Occipital lobe (tissue), 3 donors: ENCODE measurements at places on chromosomes 16 and 17. TPM values are rescaled to one million over a fixed set of nuclear protein-coding genes. Genes with fewer than 3 reads are reported as not detected.

GRCh38 chr17:33901085-33901484 is 354.0 kb upstream of the CCL2 start:
- DNase-seq: no peak

DNA sequence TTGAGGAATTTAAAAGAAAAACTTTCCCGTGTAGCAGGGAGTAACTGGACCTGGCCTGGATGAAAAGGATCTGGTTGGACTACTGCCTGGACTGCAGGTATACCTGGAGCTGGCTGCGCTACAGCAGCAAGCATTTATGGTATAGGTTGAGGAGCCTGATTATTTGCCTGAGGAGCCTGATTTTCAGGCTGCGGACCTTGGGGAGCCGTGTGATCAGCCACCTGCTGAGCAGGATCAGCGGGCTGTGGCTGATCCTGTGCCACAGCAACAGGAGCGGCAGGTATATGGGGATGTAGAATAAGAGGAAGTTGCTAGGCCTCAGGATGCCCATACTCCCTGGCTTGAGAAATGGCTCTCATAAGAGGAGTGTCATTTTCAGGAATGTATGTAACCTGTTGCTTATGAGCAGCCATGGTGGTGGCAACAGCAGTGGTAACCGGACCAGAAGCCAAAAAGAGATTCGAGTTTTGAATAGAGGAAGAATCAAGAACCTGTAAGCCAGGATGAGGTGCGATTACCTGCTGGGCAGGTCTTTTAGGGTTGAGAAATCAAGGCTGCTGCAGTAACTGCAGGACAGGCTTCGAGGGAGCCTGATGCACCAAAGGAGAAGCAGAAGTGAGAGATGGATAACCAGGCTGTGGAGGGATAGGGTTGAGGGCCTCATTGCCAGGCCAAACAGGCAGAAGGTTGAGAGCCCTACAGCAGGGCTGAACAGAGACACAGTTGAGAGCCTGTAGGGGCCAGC is 60.9 kb upstream of the ARL4D start:
- DNase-seq: no peak

The RNF157 gene
- 17.5 TPM for total RNA-seq

The OR1A1 gene
- not detected for total RNA-seq

- DNase-seq: no peak
Measured at GRCh38 chr16:31402687-31403086, 9.6 kb downstream of the ITGAD start.

- DNase-seq: no peak
Measured at GRCh38 chr17:82118815-82119380, 20.9 kb upstream of the FASN start.

- DNase-seq: no peak
Measured at GRCh38 chr17:50835301-50836234, at the start of gene WFIKKN2. TSS of gene WFIKKN2 (plus strand) at chr17:50835586. CDS start at chr17:50835938, 352 bp downstream.

The HS3ST3A1 gene
- total RNA-seq: 0.16 TPM

- DNase-seq: no peak
Measured at GRCh38 chr17:77839698-77840512, 118.6 kb upstream of the TNRC6C start.

DNA sequence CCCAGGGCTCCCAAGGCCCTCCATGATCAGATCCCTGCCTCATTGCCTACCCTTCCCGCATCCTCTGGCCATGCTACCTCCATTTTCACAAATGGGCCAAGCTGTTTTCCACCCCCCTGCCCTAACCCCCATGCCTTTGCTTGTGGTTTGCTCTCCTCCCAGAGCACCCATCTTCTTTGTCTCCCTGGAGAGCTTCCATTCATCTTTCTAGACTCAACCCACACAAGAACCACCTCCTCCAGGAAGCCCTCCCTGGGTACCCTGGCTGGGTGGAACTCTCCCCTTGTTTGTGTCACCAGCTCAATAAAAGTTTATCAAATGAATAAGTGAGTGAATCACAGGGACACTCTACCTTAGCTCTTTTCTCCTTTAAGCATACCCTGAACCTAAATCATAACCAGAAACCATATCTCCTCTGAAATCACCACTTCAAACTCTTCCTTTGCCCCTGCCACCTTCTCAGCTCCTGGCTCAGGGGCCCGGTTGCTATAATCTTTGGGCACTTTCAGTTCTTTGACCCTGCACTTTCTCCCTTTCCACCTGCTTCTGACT is 2.9 kb upstream of the SCN4A start:
- no peak for DNase-seq
